Stimulated activated CD4-positive, alpha-beta T cell treated with anti-CD3 and anti-CD28 coated beads, Interleukin-1b, Interleukin-23, amount 100 ng/mL, for 4 hours (primary cell): ENCODE measurements at places on chromosomes 1 and 21.

DNA sequence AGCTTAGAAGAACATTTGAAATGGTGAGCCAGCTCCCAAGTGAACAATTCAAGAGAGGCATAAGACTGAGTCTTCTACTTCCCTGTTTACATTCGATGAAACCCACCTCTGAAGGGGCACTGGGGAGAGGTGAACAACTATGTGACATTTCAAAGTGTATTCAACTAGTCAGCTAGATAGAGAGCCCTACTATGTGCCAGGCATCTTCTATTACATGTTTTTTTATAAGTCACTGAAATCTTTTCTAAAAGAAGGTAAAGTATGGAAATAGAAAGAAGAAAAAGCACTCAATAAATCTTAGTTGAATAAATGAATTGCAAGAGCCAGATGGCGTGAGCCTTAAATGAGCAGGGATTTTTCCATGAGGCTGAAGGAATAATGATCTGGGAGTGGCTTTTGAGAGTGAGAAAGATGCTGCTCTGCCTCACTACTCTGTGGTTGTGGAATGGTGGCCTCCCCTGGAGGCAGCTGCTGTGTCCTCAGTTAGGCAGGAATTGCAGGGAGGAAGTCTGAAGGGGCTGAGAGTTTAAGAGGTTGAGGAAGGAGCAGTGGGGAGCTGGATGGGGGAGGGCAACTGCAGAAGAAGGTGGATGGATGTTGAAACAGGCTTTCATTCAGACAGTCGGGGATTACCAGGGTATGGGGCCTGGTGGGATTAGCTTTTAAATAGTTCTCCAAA is 10.4 kb upstream of the PTPRF start:
- no peak for DNase-seq

- no peak for DNase-seq
Observed at GRCh38 chr1:247043406-247043805, 35.2 kb downstream of the ZNF670 start.

- no peak for DNase-seq
Observed at GRCh38 chr1:19866029-19866428, 16.2 kb upstream of the OTUD3 start.

- no peak for DNase-seq
Observed at GRCh38 chr21:42555756-42556438, 42.2 kb downstream of the SLC37A1 start.

DNA sequence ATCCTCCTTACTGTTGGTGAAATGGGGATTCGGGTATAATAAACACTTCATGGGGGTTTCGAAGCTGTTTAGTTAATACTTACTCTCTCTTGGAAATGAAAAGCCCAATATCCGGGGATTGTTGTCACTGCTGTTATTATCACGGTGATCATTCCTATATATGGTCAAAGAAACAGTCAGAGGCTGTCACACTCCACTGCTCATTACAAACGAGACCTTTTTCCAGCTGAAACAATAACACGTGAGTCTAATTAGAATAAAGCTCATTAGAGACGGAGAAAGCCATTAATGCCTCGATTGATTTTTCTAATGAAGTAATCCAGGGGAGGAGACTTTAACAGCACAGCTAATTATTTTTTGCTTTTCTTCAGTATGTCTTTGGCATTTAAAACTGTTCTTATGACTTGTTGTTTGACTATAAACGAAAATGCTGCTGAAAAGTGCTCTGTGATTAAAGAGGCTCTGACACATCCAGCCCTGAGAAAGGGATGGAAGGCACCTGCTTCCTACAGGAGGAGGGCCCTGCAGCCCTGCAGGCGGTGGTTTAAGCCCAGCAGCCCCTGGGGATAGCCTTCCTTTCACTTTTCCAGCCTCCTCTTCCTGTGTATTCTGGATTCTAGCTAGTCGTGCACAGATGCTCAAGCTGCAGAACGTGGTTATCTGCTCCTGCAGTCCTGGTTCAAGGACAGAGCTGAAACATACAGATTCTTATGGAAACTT is 143.6 kb downstream of the EDEM3 start:
- no peak for DNase-seq

DNA sequence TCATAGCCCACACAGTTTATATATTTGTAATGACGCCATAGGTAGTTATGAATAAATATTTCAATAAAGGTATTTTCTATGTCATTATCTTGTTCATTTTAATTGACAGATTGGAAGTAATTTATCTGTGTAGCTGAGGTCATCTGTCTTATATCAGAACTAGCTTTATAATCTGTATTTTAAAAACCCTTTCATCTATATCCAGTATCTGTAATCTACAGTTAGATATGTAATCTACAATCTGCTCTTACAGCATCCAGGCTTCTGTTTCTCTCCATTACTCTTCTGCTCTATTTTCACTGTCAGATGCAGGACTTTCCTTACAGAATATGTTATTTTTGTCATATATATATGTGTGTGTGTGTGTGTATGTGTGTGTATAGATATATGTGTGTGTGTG is 137.6 kb downstream of the LBR start:
- DNase-seq = no peak

DNA sequence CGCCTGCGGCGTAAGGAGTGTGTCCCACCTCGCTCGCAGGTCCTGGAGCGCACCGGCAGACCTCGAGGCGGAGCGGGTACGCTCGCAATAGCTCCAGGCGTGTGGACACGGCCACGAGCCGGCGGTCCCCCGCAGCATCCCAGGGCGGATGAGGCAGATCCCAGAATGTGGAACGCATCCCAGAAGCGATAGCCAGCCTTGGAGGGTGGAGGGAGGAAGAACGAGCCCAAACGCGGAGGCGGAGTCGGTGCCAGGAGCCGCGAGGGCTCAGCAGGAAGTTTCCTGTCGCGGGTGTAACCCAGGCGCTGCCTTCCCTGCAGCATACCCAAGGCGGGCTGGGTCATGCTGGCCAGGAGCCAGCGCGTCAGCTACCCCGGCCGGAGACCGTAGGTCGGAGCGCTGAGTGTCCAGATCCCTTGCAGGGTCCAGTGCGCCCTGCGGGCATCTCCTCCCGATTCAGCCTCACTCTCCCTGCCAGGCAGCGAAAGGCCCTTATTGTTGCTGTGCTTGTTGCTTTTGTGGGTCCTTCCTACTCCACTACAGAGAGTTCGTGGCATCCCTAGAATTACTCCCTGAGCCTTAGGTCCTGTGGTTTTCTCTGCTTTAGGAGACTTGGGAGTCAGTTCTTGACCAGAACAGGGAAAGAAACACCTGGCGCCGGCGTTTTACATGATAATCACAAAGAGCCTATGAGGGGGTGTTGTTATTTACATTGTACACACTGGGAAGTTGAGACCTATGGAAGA is 27.7 kb downstream of the STYXL2 start:
- no peak for DNase-seq

GRCh38 chr1:214281720-214282629 is 1.0 kb downstream of the SMYD2 start:
- no peak for DNase-seq

DNA sequence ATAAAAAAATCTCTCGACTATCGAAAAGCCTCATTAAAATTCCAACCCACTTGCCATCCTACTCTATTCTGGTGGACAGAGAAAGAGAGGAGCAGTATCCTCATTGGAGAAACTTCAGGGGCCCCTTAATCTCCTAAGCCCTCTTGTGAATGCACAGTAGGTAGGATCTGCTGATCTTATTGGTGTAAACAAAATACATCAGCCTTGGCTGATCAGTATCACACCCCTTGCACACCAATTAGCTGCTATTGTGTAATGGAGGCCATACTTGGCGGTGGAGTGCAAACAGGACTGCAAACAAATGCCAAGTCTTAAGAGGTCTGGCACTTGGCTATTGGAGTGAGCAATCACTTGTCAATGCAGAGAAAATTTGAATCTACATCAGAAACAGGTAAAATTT is 15.7 kb downstream of the VCAM1 start:
- no peak for DNase-seq

DNA sequence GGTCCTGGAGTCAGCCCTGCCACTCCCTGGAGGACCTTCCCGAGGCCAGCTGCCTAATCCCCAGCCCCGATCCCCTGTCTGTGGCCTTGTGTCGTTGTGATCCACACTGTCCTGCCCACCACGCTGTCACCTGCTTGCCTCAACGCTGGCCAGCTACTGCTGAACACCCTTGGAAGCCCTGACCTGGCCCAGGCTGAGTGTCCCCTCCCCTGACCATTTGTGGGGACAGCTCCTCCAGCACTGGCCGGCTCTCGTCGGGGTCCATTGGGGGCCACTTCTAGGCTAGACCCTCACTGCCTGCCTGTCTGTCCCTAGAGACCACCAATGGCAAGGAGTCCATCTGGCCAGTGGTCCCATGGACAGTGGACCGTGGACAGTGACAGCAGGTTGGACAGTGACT is 12.0 kb upstream of the UMODL1 start:
- no peak for DNase-seq

- no peak for DNase-seq
Observed at GRCh38 chr1:177753655-177754054, 216.2 kb downstream of the SEC16B start.

- DNase-seq = no peak
Observed at GRCh38 chr1:5971471-5972197, 20.6 kb downstream of the NPHP4 start.

DNA sequence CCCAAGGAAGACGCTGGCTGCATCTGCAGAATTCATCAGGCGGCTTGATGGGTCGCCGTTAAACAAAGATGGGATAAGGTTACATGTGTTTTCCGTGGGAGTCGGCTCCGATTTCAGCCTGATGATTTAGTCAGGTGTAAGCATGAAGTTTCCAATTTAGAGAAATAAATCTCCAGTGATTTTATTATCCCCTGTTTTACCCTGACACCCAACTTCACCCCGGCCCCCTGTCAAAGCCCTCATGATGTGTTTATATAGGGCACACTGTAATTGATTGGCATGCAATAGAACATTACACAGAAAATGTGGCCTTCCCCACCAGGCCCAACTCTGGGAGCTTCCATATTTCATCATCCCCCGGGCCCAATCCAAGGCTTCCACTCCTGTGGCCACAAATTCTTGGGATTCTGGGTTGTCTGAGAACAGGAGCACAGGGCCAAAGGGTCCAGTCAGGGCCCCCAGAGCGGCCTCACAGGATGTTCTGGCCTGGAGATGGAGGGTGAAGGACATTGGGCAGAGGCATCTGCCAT is 72.5 kb downstream of the FOXD2 start:
- DNase-seq = no peak

DNA sequence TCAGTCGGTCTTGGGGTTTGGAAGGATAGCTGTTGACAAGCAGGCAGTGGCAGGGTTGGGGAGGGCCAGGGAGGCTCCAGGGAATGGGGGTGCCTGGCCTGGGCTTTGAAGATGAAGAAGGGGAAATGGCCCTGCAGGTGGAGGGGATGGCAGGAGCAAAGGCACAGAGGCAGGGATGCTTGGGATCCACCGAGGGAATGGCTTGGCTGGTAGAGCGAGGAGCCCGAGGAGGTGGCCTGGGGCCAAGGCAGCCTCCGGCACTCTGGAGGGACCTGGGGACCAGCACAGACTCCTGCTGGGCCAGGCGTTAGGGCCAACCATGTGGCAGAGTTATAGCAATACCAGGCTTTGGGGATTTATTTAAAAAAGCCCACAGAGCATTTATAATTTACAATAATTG is 62.9 kb upstream of the EDN2 start:
- no peak for DNase-seq

DNA sequence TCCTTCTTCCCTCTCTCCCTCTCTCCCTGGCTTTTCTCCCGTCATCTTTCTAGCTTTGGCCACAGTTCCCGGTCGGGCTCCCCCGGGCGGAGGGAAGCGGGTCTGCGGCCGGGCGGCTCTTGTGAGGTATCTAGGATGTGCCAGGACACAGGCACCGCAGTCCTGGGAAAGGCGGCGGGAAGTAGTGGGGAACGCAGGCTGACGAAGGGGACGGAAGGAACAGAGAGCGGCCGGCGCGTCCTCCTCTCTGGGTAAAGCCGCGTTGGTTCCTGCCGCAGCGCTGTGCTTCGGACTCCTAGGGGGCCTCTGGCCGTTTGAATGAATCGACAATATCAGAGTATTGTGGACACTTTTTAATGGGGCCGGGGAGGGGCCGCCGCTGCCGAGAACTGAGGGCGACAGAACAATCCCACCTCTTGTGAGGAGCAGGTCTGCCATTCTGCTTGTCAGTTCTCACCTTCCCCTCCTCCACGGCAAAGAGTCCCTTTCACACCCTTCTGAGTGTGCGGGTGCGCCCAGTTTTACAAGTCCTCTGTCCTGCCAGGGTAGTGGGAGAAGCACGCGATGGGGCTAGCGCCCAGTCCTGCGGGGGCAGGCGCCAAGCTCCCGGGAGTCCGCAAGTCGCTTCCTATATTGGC is 1.2 kb upstream of the LHX9 start:
- no peak for DNase-seq

DNA sequence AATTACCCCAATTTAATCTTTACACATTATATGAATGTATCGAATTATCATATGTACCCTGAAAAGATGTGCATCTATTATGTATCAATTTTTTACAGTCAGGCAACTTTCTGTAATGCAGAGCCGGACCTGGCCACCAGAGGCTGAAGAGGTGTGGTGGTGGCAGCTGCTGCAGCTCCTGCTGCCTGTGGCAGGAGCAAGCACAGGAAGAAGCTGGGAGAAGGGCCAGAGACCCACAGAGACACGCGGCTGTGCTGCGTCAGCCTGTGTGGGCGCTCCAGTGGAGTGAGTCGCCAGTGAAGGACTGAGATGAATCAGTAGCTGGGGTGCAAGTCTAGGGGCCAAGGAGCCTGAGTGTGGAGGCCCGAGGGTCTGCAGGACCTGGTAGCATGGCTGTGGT is 74.3 kb upstream of the COG2 start:
- DNase-seq = no peak

DNA sequence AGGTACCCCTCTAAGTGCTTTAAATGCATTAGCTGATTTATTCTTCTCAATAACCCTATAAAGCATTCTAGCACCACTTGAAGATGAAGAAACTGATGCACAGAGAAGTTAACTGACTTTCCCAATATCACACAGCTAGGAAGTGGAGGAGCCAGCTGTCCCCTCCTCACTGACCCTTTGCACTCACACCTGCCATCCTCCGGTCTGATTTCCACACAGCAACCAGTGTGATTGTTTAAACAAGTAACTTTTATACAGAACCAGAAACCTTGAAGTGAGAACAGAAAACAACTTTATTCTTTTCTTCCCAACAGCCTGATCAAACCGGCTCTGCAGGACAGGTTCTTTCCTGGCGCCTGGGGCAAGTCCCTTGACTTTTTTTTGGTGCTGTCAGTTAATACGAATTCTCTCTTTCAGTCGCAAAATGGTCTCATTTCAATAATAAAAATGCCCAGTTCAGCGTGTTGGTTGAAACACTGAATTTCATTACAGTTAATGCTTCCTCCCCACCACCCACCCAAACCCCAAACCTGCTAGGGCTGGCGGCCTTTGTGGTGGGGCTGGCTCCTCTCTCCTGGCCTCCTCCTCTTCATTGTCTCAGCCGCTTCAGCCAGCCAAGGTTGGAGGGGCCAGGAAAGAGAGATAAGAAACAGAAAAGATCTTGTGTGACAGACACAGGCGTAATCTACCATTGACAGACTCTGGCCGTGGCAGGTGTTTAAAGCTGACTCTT is 26.4 kb upstream of the EEIG2 start:
- DNase-seq = no peak
